ENCODE measurements at places on chromosomes 7 and 10.

- no peak for DNase-seq
These were observed 91.0 kb downstream of the ALOX5 start for GRCh38 chr10:45464958-45465567.

DNA sequence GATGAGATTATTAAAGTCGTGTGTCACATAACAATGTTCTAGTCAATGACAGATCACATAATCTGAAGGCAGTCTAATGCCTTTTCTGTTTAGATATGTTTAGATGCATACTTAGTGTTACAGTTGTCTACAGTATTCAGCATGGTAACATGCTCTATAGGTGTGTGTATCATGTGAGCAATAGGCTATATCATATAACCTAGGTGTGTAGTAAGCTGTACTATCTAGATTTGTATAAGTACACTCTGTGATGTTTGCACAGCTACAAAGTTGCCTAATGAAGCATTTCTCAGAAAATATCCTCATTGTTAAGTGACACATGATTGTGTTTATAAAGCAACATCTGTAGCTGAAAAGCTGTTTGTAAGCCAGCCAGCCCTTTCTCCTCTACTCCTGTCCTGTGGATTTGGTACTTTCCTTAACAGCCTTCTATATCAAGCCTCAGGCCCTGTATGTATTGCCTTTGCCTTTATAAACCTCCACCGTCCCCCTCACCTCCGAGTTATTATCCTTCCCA lies 6.3 kb downstream of the HECTD2 start:
- no peak for DNase-seq

- DNase-seq: no peak
These were observed 76.5 kb downstream of the PRKAG2 start for GRCh38 chr7:151800391-151800790.

DNA sequence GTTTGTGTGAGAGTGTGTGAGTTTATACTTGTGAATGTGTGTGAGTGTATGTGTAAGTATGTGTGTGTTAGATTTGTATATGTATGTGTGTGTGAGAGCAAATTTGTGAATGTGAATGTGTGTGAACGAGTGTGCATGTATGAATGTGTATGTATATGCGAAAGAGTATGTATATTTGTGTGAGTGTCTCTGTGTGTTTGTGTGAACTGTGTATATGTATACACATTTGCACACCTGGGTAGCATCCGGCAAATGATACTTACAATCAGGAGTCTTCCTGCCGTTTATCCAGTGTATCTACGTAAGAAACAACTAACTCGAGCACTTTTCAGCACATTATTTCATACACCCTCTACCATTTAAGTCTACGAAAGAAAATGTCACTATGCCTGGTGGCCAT lies 487.4 kb downstream of the TNS3 start:
- DNase-seq: no peak

- no peak for DNase-seq
These were observed 116.1 kb upstream of the PARD3 start for GRCh38 chr10:34931216-34931615.

- no peak for DNase-seq
These were observed 717 bp downstream of the CNPY4 start for GRCh38 chr7:100119970-100120732.

DNA sequence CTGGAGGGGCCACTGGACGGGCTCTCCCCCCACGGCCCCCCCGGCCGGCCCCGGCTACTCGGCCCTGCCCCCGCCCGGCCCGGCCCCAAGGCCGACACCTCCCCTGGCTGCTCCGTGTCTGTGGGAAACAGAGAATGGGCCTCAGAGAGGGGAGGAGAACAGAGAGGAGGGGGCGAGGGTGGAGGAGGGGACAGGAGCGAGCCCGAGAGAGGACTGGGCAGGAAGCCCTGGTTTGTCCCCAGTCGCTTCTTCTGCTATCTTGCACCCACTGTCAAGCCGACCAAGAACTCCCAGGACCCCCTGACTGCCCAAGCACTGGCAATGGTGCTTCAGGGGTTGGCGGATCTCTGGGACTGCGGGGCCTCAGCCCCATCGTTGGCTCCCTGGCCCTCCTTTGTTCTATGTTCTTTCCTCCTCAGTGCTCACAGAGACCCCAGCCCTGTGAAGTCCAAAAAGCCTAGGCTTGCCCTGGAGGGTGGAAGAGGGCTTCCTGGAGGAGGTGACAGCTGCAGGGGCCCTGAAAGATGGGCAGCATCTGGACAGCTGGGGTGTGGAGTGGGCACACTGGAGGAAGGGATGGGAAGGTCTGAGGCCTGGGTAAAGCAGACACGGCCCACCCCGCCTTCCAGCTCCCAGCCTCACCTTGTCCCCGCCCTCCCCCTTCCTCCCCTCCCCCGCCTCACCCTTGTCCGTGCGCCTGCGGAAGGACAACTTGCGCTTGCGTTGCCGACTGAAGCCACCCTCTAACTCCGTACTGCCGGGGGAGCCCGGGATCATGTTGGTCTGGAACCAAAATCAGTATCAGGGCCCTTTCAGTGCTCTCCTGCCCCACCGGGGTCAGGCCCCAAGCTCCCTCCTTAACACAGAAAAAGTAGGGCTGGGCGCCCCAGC lies 30.1 kb downstream of the KCNH2 start:
- DNase-seq: no peak

DNA sequence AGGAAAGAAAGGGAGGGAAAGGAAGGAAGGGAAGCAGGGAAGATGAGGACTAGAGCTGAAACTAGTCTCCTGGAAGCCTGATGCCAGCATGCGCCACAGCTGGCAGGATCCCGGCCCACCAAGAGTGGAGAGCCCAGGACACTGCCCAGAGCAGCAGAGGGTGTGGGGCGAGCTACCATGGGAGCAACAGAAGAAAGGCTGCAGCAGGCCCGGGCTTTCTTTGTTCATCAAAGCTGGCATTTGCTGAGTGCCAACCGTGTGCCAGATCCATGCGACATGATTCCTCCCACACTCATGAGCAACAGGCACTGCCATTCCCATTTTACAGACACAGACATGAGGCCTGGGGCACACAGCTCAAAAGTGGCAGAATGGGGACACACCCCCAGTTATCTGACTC lies 68.9 kb downstream of the FAM53B start:
- no peak for DNase-seq

GRCh38 chr7:105250239-105250638 lies 138.5 kb downstream of the SRPK2 start:
- DNase-seq: no peak

DNA sequence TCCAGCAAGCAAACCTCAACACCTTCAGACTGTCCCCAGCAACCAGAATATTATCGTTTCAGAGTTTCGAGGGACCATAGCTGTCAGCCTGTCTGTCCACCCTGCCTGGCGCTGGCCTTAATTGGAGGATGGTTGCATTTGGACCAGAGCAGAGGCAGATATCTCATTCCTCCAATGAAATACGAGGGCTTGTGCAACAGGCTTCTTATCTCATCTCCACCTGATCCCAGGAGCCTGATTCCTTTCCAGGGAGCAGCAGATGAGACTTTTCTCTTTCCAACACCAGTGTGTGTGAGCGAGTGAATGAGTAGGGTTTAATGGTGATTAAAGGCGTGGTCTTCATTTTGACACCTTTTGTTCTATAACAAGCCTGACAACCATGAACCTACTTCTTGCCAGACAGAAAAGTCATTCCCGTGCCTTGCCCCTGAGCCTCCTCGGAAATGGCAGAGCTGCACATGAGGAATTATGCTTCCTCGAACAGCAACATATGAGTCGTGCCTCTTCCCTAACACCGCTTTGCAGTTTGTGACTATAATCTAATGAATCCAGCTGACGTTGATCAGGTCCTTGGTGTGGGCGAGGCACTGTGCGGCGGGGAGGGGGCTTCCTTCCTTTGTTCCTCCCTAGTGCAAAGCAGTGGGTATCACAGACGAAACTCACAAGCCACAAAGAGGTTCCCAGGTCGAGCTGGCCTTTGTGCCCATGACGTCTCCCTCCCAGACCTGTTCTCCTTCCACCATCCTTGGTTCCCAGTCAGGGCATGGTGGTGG lies 147.4 kb downstream of the CUX1 start:
- no peak for DNase-seq

- no peak for DNase-seq
These were observed 115.0 kb downstream of the PLXDC2 start for GRCh38 chr10:19930936-19931893.

Data from NK-92 treated with Interleukin-12 subunit alpha and Interleukin-12 subunit beta, amount 100 ng/mL, for 24 hours (cell line).